ENCODE measurements at places on chromosomes 2 and 18. TPM values are rescaled to one million over a fixed set of nuclear protein-coding genes. Genes with fewer than 3 reads are reported as not detected.
A peak's percentile ranks its signal among the peaks of the same experiment; 100 is the strongest.

- H3K27me3 ChIP-seq: no peaks in the 10 kb centered on the region
- H3K27ac ChIP-seq: no peak overlapping the region
- no peaks in the 10 kb centered on the region for H3K36me3 ChIP-seq
- H3K4me1 ChIP-seq: peaks cover 9% of the 10 kb centered on the region
- DNase-seq: no peak
Observed at GRCh38 chr18:50653402-50654093, 93.7 kb downstream of the MAPK4 start.

The ALLC gene
- total RNA-seq: not detected

The CEP76 gene
- total RNA-seq: 16.9 TPM

The GALNT14 gene
- total RNA-seq: 6.8 TPM

The KCNS3 gene
- total RNA-seq: 18.1 TPM

The CLEC4F gene
- total RNA-seq: not detected

DNA sequence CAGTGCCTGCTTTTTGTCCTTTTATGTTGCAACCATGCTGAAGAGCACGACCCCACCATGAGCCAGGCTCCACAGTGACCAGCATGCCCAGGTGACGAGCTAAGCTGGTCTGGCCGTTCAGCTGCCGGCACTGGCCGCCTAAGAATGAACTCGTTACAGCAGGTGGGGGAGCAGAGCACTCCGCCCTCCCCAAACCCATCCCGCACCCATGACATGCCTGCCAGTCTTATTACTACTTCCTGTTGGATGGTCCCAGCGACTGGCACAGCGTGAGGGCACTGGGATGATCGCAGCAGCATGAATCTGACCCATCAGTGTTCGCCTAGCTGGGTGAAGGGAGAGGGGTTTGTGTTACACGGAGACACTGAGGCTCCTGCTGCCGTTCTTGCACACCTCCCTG is 11.5 kb downstream of the DIPK1C start:
- H3K27ac ChIP-seq: no peak overlapping the region
- H3K4me1 ChIP-seq: 0 out of 2 replicates have a peak, but pooled peaks cover 3% of the 10 kb centered on the region
- no peak overlapping the region for H3K4me3 ChIP-seq
- no peaks in the 10 kb centered on the region for H3K27me3 ChIP-seq
- no peak for DNase-seq

The C2orf80 gene
- 0.39 TPM for total RNA-seq

DNA sequence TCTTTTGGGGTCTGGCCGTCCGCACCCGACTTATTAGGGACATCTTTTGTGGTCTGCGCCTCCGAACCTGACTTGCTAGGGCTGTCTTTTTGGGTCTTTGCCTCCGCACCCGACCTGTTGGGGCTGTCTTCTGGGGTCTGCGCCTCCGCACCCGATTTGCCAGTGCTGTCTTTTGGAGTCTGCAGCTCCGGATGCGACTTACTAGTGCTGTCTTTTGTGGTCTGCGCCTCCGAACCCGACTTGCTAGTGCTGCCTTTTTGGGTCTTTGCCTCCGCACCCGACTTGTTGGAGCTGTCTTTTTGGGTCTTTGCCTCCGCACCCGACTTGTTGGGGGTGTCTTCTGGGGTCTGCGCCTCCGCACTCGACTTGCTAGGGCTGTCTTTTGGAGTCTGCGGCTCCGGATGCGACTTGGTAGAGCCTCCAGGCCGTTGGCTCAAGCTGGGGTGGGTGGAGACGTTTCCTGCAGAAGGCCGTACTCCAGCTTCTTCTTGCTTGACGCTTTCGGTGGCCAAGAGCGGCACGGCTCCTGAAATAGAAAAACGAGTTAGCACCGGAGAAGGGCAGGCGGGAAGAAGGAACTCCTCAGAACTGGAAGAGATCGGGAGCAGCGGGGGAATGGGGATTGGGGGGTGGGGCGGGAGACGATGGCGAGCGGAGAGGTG is 498 bp downstream of the TGOLN2 start:
- peak overlapping the region; percentile 100 for H3K27ac ChIP-seq
- peak overlapping the region; percentile 97 for H3K4me3 ChIP-seq
- H3K27me3 ChIP-seq: no peaks in the 10 kb centered on the region

GRCh38 chr2:148987286-148987685 is 51.2 kb upstream of the LYPD6B start:
- H3K27ac ChIP-seq: no peak overlapping the region
- H3K36me3 ChIP-seq: peaks cover 62% of the 10 kb centered on the region
- H3K4me1 ChIP-seq: peaks cover 5% of the 10 kb centered on the region
- H3K27me3 ChIP-seq: no peaks in the 10 kb centered on the region
- H3K4me3 ChIP-seq: no peak overlapping the region

DNA sequence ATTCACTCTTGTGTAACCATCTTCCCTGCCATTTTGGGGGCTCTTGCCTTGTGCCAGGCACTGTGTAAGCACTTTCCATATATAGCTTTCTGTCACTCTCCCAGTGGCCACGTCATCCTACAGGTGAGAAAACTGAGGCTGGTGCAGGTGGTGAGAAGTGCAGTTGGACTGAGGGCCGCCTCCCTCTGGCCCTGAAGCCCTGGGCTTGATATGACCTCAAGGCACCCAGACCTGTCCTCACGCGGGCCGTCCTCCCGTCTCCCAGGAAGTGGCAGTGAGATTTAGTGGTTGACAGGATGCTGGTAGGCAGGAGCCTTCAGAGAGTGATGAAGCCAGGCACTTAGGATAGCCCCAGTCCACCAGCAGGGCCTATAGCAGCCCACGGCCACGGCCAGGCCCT is 30.5 kb downstream of the MAL start:
- H3K27ac ChIP-seq: no peak overlapping the region
- no peak overlapping the region for H3K4me3 ChIP-seq
- H3K36me3 ChIP-seq: no peaks in the 10 kb centered on the region
- peaks cover 5% of the 10 kb centered on the region for H3K4me1 ChIP-seq

The KLHL14 gene
- 4.8 TPM for total RNA-seq

The KIDINS220 gene
- total RNA-seq: 24.4 TPM

DNA sequence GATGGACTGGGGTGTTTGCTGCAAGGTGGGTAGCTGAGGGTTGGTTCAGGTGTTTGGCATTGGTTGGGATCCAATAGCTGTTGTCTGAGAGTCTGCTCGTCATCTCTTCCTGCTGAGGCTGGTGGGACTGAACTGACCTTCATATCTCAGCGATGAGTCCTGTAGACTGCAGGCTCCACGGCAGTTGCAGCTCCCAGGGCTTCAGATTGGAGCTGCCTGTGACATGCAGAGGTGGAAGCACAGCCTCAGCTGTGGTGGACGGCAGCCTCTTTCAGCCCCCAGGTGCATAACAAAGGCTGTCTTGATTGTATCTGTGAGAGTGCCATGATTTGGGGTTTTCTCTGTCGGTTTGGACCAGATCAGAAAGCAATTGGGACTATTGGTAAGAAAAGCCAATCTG is 3.9 kb upstream of the IL1R2 start:
- H3K36me3 ChIP-seq: no peaks in the 10 kb centered on the region
- H3K27me3 ChIP-seq: no peaks in the 10 kb centered on the region
- no peak overlapping the region for H3K4me3 ChIP-seq
- DNase-seq: no peak

GRCh38 chr18:70576276-70577022 is 287.6 kb downstream of the SOCS6 start:
- no peak overlapping the region for H3K27ac ChIP-seq
- H3K4me3 ChIP-seq: no peak overlapping the region
- peaks cover 77% of the 10 kb centered on the region for H3K36me3 ChIP-seq
- H3K4me1 ChIP-seq: no peaks in the 10 kb centered on the region
- peaks cover 16% of the 10 kb centered on the region for H3K27me3 ChIP-seq

DNA sequence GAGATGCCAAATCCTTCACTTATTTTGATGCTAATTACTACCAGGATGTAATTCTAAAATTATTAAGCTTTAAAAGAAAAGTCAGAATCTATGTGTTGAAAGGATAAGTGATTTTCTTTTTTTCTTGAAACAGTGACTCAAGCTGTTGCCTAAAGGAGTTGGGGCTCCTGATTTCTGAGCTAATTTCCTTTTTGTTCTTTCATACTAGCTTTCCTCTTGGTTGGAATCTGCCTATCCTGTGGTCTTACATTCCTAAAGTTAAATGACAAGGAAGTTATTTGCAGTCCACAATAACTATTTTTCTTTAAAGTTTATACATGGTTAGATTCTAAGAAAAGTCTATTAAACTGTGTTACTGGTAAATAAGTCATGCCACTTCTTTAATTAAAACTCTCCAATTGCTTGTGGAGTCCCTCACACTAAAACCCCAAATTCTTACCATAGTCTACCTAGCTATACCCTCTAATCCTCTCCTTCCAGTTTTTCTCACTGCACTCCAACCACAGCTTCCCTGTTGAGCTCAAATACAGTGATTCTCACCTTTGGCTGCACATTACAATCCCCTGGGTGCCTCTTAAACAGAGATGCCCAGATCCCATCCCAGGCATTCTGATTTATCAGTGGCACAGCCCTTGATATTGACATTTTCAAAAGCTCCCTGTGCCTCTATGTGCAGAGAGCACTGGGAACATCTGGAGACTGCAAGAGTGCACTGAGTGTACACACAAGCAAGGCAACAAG is 63.3 kb upstream of the EFEMP1 start:
- H3K27me3 ChIP-seq: no peaks in the 10 kb centered on the region
- H3K36me3 ChIP-seq: no peaks in the 10 kb centered on the region
- DNase-seq: no peak
- peaks cover 7% of the 10 kb centered on the region for H3K4me1 ChIP-seq
- H3K4me3 ChIP-seq: no peak overlapping the region
- peak overlapping the region; percentile 43 for H3K27ac ChIP-seq

The REG1B gene
- 2.3 TPM for total RNA-seq

The PXDN gene
- total RNA-seq: 166 TPM

GRCh38 chr2:240420206-240421104 is 15.0 kb upstream of the GPC1 start:
- no peaks in the 10 kb centered on the region for H3K4me1 ChIP-seq
- peaks cover 13% of the 10 kb centered on the region for H3K36me3 ChIP-seq
- no peak overlapping the region for H3K4me3 ChIP-seq
- no peak overlapping the region for H3K27ac ChIP-seq

The RAX gene
- 0.57 TPM for total RNA-seq

Measured in WTC11 (cell line).